ENCODE measurements at places on chromosomes 3 and 15.

DNA sequence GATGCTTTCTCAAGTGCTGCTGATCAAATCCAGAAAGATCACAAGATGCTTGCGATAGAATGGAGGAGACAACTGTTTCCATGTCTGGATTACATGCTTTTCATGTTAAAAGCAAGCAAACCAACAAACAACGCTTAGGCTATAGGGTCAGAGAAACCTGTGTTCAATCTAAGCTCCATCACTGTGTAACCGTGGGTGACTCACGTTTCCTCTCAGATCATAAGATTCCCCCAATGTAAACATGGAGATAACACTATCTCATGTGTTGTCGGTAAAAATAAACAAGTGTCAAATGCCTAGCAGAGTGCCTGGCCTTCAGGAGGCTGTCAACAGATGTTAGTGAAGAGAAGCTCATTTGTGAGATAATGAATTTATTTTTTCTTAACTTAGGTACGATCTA lies 907.8 kb downstream of the NTRK3 start:
- no peak for DNase-seq

GRCh38 chr3:129605203-129605921 lies 1.1 kb downstream of the PLXND1 start:
- no peak for DNase-seq

DNA sequence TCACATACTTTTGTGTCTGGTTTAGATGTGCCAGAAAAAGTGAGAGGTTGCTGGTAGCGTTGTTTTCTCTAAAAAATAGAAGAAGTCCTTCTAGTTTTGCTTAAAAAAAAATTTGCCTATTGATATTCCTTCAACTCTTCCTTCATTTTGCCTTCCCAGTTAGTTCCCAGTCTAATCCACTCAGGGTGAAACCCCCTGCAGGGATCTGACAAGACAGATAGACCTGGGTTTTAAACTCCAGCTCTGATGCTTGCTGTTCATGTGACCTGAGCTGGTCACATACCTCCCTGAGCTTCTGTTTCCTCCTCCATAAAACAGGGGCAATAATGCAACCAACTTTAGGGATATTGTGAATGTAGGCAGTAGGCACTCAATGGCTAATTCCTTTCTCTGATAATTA lies 18.6 kb upstream of the KCTD6 start:
- no peak for DNase-seq

GRCh38 chr3:121436641-121437040 lies 109.1 kb downstream of the POLQ start:
- DNase-seq = no peak

GRCh38 chr15:80228959-80229610 lies 22.9 kb downstream of the CTXND1 start:
- no peak for DNase-seq

GRCh38 chr3:50260027-50260941 lies 8.7 kb upstream of the SEMA3B start:
- DNase-seq = peak; percentile 61

DNA sequence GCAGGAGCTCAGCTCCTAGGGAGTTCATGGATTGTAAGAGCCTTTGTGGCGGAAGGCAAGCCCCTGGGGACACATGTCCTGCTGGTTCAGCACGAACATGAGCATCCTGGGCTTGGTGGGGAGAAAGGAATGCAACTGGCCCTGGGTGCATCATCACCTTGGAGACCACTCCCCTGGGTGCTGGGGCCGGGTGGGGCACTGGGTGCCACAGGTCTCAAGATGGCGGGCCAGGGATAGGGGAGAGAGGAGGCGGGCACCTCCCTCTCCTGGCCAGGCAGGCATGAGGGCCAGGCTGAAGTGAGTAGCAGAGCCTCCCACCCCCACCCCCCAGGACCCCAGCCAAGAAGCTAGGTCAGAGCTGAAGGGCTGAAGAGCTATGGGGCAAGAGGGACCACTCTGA lies 768 bp downstream of the PCBP4 start:
- DNase-seq = no peak

- DNase-seq = no peak
Observed at GRCh38 chr3:27756877-27757276, 34.8 kb upstream of the EOMES start.

DNA sequence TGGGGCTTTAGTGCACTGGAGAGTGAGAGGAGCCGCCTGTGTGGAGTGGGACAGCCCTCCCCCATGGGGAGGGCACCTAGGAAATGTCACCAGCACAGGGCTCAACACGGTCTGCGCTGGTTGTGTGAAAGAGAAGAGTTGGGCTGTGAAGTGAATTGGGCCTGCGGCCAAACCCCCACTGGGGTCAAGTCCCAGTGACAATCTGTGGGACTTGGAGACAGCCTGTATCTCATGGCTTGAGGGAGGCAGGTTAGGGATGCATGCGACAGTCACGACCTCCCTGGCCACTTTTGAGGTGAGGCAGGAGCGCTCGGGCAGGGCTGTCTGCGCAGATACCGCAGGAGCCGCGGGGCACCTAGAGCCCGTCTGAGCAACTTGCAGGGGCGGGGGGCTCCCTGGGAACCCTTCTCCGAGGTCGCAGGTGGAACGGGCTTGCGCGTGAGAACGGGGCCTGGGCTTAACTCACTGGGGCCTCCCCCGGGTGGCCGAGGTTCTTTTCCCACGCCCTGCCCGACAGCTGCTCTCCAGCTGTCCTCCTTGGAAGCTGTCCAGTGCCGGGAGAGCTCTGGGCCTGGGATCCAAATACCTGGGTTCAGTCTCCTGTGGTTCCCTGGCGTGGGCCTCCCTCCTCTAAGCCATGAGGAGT lies 77.4 kb downstream of the SNRK start:
- DNase-seq = no peak

GRCh38 chr15:73368301-73369136 lies at the start of gene HCN4:
Gene HCN4 (minus strand): TSS chr15:73368958. CDS start chr15:73368270, 688 bp downstream.
- DNase-seq = no peak

- no peak for DNase-seq
Observed at GRCh38 chr3:74055061-74055460, 430.3 kb upstream of the PDZRN3 start.
